Stimulated activated CD8-positive, alpha-beta memory T cell treated with anti-CD3 and anti-CD28 coated beads, Interleukin-2, amount 100 ng/mL, for 1 hour (primary cell): ENCODE measurements at places on chromosomes 3 and 15.

- DNase-seq = no peak
Measured at GRCh38 chr3:39390181-39390580, 7.0 kb downstream of the SLC25A38 start.

DNA sequence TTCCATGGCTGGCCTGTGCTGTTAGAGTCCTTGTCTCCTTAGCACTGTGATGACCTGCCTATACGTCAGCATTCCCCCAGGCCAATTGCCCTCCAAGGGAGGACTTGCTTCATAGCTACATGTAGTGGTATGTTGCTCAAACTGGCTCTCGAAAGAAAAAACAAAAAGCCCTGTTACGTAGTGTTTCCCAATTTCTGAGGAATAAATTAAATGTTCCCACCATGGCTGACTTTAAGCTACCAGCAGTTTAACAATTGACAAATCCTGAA is 54.6 kb downstream of the WNT7A start:
- no peak for DNase-seq

- no peak for DNase-seq
Measured at GRCh38 chr15:44735482-44736180, 697 bp upstream of the TRIM69 start.

- DNase-seq = no peak
Measured at GRCh38 chr3:49683162-49683561, 6.1 kb downstream of the MST1 start.

- DNase-seq = no peak
Measured at GRCh38 chr3:53147151-53147902, 13.7 kb upstream of the PRKCD start.

DNA sequence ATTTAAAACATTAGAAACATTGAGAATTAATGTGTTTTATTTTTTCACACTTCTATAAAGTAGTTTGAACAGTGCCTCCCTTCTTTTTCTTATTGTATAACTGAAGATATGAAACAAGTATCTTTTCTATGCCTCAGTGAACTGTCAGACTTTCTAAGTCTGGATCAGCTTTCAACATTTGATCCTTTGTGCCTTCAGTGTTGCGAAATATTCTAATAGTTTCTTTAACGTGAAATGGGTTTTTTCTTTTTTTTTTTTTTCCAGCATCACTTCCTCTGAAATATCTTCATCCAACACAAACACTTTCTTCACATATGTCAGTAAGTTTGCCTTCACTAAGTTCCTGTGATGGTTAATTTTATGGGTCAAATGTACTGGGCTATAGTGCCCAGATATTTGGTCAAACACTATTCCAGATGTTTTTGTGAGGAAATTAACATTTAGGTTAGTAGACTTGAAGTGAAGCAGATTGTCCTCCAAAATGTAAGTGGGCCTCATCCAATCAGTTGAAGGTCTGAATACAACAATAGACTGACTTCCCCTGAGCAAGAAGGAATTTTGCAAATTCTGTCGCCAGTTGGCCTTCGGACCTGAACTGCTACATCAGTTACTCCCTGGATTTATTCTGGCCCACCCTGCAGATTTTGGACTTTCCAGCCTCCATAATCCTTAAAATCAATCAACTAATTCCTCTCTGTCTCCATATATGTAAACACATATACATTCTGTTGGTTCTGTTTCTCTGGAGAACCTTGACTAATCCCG is 6.4 kb upstream of the CPOX start:
- DNase-seq = no peak

DNA sequence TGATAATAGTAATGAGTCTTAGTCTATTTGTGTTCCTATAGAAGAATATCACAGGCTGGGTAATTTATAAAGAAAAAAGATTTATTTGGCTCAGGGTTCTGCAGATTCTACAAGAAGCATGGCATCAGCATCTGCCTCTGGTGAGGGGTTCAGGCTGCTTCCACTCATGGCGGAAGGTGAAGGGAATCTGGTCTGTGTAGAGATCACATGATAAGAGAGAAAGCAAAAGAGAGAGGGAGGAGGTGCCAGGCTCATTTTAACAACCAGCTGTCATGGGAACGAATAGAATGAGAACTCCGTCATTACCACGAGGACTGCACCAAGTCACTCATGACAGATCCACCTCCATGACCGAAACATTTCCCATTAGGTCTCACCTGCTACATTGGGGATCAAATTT is 664.0 kb upstream of the SGO1 start:
- no peak for DNase-seq
